ENCODE measurements at places on chromosomes 3 and 15. TPM values are rescaled to one million over a fixed set of nuclear protein-coding genes. Genes with fewer than 3 reads are reported as not detected.

Gene MITF
- 20.7 TPM for total RNA-seq

Gene FRMD4B
- total RNA-seq: 3.0 TPM

Gene EOMES
- total RNA-seq: not detected

Gene ALDH1A2
- 2.7 TPM for total RNA-seq

Gene ISL2
- total RNA-seq: 1.6 TPM

Gene ANKRD63
- total RNA-seq: not detected

Gene CYP1A2
- not detected for total RNA-seq

Gene CLSTN2
- total RNA-seq: 0.24 TPM

Gene WDR72
- total RNA-seq: not detected

Gene ADAMTS9
- 34.4 TPM for total RNA-seq

Gene RHOV
- total RNA-seq: not detected

Gene GRM7
- not detected for total RNA-seq

Gene SNX22
- total RNA-seq: 0.40 TPM

Gene HCN4
- total RNA-seq: not detected

Gene FETUB
- not detected for total RNA-seq

Gene ALS2CL
- 2.1 TPM for total RNA-seq

Gene SAXO2
- not detected for total RNA-seq

Gene SOX2
- total RNA-seq: not detected
